ENCODE measurements at places on chromosomes 4 and X.
A peak's percentile ranks its signal among the peaks of the same experiment; 100 is the strongest.

DNA sequence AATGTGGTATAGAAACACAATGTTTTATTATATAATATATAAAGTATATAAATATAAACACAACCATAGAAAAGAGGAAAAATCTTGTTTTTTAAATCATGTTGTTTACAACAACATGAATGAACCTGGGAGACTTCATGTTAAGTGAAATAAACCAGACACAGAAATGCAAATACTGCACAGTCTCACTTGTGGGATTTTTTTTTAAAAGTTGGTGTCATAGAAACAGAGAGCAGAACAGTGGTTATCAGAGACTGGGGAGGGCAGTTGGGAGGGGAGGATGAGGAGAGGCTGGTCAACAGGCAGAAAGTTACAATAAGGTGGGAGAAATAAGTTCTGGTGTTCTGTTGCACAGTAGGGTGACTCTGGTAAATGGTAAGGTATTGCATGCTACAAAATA is 57.1 kb downstream of the FREM3 start:
- DNase-seq = no peak

DNA sequence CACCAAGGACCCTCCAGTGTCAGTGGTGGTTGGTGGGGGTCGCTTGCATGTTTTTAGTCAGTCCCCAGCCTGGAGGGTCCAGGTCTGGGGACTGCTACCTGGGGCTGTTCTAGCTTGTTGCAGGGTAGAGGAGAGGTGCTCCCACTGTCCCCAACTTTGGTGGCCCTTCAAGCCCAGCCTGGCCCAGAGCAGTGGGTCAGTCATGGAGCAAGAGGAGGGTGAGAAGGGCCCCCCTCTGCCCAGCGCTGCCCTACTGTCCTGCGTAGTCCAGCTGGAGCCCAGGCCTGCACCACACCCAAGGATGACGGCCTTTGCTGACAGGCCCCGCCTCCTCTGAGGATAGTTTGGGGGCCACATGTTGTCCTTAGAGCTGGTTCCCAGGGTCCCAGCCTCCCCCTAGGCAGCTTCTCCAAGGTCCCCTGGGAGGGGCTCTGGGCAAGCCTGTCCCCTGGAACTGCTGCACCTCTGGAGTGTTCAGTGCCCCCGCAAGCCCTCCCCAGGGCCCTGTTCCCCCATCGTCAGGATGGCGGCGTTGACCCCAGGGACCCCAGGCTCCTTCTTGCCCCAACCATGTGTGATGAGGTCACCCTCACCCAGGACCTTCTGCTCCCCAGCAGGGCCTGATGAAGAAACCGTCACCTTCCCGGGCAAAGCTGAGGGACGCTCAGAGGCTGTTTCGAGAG is 6.8 kb downstream of the CFAP99 start:
- DNase-seq = no peak

DNA sequence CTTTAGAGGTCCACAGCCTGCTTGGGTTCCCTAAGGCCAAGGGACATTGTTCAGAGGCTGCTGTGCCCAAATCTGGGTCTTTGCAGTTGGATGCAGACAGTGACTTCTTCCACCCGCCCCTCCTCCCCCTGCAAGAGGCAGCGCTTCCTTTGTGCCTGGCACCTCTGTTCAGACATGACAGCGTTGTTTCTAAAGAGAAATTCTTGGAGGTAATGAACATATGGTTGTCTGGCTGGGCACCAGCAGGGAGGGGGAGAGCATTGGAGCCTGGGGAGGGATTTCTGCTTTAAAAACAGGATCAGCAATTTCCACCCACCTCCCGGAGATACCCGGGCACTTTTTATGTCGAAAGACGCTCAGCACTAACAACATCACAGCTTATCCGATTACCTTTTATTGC is 51.5 kb downstream of the PSAPL1 start:
- no peak for DNase-seq

GRCh38 chrX:44143061-44143602 is 169.9 kb upstream of the NDP start:
- DNase-seq = no peak

DNA sequence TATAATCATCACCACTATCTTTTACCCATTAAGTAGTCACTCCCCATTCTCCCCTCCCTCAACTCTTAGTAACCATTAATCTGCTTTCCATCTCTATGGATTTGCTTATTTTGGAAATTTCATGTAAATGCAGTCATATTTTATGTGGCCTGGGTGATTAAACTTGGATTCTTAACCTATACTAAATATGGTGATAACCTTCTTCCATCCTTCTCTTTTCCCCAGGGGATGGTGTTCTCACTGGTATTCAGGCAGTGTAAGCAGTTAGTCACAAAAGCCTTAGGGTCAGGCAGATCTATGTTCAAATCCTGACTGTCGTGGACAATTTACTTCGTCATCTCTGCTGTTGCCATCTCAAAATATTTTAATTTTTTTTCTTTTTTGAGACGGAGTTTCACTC is 29.6 kb downstream of the RAB40AL start:
- no peak for DNase-seq

DNA sequence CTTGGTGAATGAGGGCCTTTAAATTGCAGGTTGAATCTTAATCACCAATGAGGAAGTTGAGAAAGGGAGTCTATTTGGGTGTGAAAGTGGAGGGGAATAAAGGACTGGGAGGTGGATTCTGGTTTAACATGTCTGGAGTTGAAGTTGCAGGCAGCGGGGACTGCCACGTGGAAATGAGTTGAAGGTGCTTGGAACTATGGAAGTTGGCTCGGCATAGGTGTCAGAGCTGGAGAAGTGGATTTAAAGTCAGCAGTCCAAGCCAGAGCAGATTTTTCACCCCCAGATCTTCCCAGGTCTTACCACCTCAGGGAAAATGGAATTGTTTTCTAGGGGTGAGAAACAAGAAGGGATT is 44.9 kb downstream of the TIGD4 start:
- no peak for DNase-seq

- DNase-seq = no peak
Measured at GRCh38 chr4:182093935-182094334, 149.3 kb upstream of the TENM3 start.

GRCh38 chr4:55172694-55173287 is 47.4 kb upstream of the KDR start:
- DNase-seq = no peak

DNA sequence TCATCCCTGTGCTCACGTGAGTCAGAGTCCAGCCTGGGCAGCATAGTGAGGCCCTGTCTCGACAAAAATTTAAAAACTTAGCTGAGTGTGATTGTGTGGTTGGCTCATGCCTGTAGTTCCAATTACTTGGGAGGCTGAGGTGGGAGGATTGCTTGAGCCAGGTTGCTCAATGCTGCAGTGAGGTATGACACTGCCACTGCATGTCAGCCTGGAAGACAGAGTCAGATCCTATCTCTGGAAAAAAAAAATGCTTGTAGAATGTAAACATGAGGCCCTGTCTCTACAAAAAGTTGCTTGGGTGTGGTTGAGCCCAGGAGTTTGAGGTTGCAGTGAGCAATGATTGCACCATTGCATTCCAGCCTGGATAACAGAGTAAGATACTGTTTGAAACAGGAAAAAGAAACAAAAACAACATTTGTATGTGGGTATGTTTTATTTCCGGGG is 11.3 kb upstream of the YTHDC1 start:
- DNase-seq = no peak

DNA sequence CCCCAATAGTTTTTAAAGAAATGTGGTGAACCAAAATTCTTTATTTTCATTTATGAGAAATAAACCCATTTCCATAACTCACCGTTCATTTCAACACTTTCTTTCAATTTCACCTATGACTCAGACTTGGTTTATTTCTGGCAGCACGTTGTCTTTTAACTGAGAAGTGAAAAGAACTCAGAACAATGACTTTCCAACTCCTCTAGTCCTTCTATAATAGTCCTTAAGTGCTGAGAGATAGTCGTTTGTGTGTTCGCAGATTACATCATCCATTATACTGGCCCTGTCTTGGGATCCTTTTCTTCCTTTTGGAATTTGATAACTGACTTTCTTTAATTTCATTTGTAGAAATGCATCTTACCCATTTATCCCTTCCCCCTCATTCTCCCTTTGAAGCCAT is 113.6 kb downstream of the GLUD2 start:
- no peak for DNase-seq

DNA sequence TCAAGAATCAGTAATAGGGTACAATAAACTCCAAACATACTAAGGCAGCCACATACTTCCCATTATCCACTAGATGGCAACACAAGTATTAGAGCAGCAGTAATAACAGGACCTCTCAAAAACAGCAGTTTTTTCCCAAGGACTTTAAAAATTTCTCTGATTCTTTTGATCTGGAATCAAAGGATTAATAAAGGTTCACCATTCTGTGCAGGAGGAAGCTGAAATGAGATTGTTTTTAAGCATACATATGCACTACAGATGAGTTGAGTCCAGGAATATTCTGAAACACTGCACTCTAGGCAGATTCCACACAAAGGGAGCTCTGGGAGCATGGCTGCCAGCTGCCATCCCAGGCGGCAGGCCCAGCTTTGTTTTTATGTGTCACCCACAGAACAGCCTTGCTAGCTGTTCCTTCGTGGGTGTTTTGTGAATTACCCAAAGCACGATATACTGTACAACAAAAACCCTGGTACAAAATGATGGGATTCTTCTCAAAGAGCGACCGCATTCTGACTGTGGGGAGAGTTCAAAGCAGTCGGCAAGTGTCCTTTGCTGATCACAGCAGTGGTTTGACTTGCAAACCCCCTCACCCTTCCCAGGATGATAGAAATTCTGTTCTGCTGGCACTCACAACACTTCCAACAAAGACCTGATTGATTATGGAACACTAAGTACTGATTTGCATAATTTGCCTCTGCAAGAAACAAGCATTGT is 61.0 kb downstream of the STX18 start:
- DNase-seq = no peak

DNA sequence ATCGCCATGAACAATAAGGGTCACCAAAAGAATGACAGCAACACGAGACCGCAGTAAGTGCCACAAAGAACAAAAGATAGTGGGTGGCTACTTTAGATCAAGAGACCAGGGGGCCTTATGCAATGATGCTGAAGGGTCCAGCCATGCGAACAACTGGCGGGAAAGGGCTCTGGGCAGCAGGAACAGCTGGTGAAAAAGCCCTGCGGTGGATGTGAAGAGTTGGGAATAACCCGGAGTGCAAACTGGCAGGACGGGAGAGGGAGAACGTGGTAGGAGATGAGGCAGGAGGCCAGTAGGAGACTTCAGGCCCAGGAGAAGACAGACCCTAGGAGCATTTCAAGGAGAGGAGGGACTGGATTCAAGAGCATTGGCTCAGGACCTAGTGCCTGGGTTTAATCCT is 120.2 kb downstream of the AFAP1 start:
- DNase-seq = no peak

DNA sequence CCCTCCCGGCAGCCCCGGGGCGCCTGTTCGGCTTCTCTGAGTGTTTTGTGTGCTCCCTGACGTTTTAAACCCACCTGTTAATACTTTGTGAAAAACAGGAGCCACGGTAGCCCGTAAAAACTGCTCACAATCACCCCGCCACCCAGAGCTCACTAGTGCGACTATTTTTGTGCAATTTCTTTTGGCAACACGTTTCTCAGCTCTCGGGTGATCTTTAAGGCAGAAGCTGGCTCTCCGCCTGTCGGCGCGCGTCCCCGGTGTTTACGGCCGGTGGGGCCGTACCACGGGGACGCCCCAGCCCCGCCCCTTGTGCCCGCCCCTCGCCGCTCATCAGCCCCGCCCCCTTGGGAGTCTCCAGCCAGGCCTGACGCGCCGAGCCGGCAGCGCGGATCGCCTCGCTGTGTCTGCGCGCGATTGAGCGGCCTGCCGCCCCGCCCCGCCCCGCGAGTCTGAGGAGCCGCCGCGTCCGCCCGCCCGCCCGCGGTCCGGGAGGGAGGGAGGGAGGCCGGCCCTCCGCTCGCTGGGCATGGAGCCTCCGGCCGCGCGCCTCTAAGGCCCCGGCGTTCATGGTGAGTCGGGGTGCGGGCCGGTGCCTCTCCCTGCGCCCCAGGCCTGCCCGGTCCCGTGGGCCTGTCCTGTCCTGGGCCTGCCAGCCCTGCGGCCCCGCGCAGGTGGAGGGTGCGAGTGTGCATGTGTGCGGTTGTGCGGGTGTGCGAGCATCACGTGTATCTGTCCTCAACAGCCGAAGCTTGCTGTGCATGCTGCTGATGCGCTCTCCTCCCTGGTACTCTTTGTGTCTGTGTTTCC is 56.2 kb upstream of the TADA2B start:
- DNase-seq = peak; percentile 67

DNA sequence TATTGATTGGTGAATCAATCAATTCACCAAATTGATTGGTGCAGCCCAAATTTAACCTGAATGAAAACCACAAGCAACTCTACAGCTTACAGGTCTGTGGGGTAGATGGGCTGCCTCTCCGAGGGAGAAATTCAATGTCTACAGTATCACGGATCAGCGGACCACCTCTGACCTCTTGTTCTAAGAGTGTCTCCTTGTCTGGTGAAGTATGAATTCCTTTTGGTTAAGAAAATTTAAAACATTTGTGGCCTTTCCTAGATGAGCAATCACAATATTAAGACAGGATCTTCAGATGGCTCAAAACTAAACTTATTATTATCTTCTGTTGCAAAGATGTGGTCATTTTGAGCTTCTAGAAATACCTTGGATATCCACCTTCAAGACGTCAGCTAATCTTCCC is 153.3 kb downstream of the IL15 start:
- no peak for DNase-seq

GRCh38 chr4:5387457-5387856 is 320.9 kb downstream of the EVC2 start:
- DNase-seq = no peak

DNA sequence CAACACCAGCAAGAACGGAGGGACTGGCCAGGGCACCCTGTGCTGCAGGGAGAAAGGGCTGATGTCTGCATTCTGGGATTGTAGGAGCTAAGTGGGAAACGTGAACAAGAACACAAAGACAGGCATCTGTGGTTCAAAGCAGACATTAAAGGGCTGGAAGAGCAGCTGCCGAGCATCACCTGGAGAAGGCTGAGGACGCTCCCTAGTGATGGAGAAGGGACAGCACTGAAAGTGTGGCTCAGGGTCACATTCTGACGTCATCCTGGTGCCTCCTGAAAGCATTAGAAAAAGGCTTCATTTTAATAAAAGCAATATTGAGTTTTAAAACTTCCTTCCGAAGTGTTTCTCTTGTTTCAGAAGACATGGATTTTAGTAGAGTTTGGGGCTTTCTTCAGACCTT is 62.3 kb downstream of the CLDN22 start:
- DNase-seq = no peak

- no peak for DNase-seq
Measured at GRCh38 chr4:97558204-97558778, 585.0 kb downstream of the STPG2 start.

DNA sequence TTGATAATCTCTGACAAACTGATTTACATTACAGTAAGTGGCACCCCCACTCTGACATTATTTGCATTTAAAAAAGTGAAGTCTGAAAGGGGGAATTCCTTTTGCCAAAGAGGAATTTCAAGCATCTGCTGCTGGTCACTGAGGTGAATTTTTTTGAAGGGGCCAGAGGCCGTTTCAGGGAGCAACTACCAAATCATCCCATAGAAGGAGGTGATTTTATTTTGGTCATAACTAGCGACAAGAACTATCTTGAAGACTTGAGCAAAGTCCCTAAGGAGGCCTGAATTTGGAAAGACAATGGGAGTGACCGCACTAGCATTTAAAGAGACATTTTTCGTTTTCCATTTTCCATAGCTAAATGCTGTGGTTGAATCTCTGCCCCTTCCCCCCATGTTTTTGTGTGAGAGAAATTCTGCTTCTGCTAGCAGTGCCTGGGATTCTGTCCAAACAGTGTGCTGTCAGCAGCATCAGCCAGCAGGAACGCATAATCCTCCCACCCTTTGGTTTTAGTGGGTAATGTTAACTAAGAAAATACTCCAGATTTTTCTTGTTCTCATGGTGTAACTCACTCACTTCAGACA is 110.1 kb upstream of the MED14 start:
- DNase-seq = no peak

GRCh38 chr4:168800926-168801325 is 209.1 kb downstream of the CBR4 start:
- DNase-seq = no peak

GRCh38 chr4:56708146-56708545 is 27.1 kb upstream of the HOPX start:
- no peak for DNase-seq
